Trophoblast cell (in vitro differentiated cells and primary cell): ENCODE measurements at places on chromosomes 2 and 18.

DNA sequence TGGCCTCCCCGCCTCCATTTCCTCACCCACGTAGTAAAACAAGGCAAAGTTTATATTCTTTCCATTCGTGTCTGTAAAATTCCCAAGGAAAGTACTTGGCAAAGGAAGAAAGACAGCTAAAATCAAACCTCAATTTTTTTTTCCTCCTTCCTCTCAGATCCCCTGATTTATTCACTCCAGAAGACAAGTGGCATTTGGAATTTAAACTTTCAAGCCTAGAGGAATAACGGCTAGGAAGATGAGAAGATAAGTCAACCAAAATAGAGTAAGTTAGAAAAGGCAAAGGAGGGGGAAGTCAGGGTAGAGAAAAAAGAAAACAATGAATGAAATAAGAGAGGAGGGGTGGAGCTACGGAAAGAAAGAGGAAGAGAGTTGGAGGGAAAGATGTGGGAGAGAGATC is 198.9 kb upstream of the PIK3C3 start:
- DNase-seq, result no peak

GRCh38 chr18:53142005-53142404 is 802.0 kb downstream of the DCC start:
- no peak for DNase-seq

- no peak for DNase-seq
These were observed 47.5 kb downstream of the EPAS1 start for GRCh38 chr2:46344706-46345105.

DNA sequence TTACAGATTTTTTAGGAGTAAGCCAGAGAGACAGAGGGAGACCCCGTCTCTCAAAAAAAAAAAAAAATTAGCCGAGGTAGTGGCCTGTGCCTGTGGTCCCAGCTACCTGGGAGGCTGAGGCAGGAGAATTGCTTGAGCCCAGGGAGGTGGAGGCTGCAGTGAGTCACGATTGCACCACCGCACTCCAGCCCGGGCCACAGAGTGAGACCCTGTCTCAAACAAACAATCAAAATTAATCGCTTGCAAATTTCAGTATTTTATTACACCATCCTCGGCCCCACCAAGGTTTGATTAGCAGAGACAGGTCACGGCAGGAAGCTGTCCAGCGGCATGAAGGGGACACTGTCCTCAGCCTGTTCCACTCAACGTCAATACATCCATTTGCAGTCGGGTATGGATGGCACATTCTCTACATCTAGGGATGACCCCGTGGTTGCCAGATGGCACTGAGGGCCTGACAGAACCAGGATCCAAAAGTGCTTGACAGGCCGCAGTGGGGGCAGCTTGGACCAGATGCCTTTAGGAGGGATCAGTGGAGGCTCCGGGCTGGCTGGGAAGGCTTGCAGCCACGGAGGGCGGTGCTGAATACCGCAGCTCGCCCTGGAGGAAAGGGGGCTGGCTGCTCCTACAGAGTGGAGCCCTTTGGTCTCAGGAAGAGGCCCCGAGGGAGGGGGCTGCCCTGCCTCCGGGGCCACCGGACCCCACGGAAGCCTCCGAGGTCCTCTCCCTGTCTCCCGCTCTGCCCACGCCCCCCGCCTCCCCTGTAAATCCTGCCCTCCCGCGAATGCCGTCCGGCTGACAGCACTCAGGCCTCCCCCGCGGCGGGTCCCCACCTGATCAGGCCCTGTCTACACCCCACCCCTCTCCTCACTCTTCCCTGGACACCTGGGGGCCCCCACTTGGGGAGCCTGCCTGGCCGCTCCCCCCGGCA is 13.1 kb downstream of the ASPRV1 start:
- DNase-seq, result no peak

DNA sequence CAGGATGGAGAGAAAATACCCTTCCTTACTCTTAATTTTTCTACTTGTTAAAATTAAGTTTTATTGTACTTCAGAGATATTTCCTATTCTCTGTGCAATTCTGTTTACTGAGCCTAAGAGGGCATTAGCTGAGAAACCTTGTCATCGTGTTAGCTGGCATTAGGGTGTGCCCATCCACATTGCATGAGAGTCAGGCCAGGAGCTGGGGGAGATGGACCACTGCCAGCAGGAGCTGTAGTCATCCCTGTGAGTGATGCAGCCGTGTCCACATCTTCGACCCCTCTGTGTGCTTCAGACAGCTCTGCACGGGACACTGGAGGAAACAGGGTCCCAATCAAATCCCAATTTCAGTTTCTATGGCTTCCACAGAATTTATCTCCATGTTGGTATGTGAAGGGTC is 34.2 kb downstream of the ABCA12 start:
- DNase-seq, result no peak

DNA sequence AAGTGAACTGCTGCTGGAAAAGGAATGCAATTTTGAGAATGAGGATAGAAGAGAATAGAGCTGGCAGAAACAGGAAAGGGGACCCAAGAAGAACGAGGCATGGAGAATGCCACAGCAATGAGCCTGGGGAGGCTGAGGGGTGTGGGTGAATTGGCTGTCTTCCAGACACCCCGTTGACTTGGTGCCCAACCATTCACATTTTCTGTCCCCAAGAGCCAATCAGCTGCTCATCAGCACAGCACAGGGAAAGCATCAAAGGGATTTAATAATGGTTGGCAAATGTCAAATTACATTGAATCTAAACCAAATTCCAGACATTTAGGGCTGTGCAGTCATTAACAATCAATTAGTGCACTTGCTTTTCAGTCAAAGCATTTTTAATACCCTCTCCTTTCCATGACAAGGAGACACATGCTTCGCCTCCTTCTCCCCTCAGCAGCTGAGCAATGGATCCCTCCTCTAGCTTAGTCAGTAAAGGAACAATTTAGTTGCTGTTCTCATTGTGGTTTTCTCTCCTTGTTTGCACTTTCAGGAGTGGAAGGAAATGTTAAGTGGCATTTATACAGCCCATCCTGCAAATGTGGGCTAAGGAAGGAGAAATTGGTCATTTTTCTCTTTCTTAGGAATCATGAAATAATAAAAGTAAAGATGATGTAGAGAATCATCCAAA is 98.8 kb downstream of the KLF7 start:
- no peak for DNase-seq

GRCh38 chr18:54181856-54182602 is 42.4 kb downstream of the MBD2 start:
- DNase-seq, result no peak

DNA sequence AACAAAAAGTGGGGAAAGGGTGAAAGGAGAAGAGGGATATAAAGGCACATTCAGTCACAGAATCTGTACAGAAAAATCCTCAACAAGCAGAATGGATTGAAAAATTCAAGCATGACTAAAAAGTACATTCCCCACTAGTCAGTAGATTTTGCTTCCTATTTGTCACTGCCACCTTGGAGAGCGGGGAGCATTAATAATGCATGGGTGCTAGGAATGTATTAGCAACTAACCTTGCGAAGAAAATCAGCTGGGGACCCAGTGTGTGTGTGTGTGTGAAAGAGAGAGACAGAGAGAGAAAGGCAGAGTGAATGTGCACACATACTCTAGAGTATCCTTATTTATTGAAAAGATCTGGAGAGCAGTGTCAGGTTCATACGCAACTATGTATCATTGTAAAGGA is 968.7 kb upstream of the ZEB2 start:
- DNase-seq, result no peak

DNA sequence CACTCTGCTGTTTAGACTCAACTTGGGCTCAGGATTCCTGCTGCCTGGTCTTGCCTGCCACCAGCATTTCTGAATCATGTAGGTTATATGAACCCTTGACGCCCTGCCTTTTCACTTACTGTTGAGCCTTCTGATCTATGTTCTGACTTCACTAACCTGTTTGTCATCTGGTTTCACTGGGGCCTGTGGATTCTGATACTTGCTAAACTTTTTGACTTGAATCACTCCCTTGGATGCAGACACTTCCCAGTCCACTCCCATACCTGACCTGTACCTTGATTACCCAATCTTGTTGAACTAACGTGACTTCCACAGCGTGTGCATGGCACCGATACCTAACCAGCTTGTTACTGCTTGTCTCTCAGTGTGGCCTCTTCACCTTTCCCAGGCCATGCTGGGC is 35.6 kb upstream of the SPAG16 start:
- DNase-seq, result peak; percentile 93

DNA sequence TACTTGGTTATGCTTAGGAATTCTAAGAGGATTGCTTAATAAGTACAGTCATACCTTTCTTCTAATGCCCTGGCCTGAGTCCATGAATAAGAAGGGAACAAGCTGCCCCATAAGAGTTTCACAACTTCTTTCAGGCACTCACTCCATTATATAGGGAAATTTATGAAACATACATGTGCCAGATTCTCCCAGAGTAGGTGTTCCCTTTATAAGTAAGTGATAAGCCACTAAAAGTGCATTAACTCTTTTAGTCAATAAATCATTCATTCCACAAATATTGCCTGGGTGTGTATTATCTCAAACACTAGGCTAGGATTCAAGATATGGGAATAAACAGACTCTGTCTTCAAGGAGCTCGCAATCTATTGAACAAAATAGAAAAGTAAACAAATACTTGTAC is 84.5 kb upstream of the RBBP8 start:
- no peak for DNase-seq

DNA sequence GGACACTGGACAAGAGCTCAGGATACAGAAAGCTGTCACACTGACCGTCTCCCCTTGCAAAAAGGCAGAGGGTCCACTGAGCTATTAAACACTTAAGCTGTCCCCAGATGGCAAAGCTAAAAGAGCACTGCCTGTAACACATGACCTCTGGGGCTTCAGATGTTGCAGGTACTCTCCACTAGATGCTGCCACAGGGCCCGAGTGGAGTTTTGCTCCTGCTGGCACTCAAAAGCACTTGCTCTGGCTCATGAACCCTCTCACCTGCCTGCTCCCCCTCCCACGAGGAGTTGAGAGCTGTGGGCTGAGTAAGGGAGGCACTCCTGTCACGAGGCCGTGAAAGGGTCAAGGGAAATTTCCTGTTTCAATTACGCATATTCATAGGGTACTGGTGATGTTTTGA is 227.9 kb downstream of the PRKCE start:
- DNase-seq, result no peak

- DNase-seq, result no peak
These were observed 1.7 kb upstream of the FN1 start for GRCh38 chr2:215437614-215438013.

DNA sequence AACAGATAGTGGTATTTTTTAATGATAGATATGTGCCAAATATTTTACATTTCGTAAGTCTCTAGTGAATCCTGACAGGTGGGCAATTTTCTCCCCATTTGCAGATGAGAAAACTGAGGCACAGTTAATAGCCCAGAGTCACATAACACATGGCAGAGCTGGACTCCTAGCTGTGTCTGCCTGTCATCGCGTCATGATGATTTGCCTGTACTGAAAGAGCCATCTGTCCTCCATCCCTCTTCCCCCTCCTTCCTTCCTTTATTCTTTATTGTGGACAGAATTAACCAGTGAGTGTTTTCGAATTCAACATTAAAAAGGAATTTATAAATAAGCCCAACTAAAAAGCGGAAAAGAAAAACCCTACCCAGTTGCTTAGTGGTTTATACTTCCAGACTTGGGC is 3.2 kb downstream of the DNAJB2 start:
- no peak for DNase-seq

DNA sequence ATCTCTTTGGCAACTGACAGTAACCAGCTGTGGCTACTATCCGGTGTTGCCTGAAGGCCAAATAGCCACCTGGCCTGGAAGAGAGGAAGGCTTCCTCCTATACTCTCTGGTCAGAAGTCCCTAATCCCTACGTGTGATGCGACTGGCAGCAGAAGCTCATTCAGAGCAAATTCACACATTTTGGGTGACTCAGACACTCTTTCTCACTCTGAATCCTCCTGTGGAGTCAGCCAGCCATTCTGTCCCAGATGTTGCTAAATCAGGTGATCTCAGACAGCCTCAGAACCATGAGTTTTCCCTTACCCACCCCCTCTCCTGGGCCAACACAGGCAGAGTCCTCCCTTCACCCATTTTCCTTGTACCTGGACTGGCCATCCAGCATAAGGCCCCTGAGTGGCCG is 34.7 kb downstream of the CFAP53 start:
- DNase-seq, result peak; percentile 37

GRCh38 chr2:59910166-59910565 is 643.3 kb downstream of the BCL11A start:
- DNase-seq, result no peak

GRCh38 chr18:37729716-37730115 is 164.1 kb upstream of the CELF4 start:
- no peak for DNase-seq

DNA sequence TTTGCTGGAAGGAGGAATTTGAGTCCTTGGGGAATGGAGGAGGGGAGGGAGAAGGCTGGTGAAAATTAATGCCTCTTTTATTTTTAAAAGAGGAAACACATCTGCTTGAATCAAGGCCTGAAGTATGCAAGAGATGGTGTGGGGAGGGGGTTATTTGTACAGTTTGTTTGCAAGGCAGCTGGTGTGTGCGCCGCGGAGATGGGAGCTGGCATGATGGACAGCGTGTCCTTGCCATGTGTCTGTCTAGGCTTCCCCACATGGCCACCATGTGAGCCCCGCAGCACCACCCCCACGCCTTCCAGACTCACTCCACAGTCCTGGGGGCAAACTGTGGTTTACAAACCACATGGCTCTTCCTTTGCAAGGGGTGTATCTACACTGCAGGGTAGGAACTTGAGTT is 154.8 kb upstream of the APCDD1 start:
- no peak for DNase-seq

GRCh38 chr18:56210520-56210919 is 427.9 kb downstream of the TXNL1 start:
- no peak for DNase-seq

DNA sequence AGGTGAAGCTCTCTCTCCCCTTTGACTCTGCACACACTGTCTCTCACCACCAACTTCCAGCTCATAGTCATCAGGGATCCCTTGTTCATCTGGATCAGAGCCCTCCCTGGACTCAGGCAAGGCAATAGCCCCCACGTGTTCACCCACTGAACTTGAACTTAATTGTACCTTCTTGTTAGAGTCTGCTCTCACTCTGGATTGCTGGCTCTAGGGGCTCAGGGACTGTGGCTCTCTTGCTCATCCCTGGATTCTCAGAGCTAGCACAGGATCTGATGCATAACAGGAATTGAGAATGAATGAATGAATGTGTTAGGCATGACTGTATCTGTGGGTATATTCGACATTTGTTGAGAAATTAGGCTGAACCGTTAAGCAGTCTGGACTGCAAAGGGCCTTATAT is 16.7 kb upstream of the ASAP2 start:
- DNase-seq, result no peak

GRCh38 chr2:190063624-190064023 is 1.1 kb upstream of the MSTN start:
- no peak for DNase-seq

GRCh38 chr2:48232351-48232750 is 297.6 kb upstream of the STON1 start:
- DNase-seq, result no peak

DNA sequence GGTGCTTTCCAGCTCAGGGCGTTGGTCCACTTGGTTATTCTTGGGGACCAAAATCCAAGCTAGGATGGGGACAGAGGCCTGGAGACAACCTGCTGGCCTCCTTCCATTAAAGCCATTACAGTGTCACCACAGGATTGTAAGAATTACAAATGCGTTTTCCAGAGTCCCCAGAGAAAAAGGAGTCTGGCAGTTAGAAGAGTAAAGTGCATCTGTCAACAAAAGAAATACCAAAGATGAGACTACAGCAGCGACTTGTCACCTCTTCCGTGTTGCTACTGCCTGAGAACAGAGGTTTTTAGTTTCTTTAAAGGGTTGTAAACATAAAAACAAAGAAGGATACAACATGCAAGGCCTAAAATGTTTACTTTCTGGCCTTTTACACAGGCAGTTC is 235.7 kb downstream of the AGAP1 start:
- no peak for DNase-seq
